Stimulated activated CD4-positive, alpha-beta T cell treated with anti-CD3 and anti-CD28 coated beads, Interleukin-2, amount 100 ng/mL, for 24 hours (primary cell): ENCODE measurements at places on chromosomes 3 and 15.
A peak's percentile ranks its signal among the peaks of the same experiment; 100 is the strongest.

- no peak for DNase-seq
These were observed 26.9 kb downstream of the PRR20G start for GRCh38 chr3:127260826-127261555.

- no peak for DNase-seq
These were observed 16.9 kb upstream of the LACTB start for GRCh38 chr15:63104727-63105126.

- DNase-seq = no peak
These were observed 277.7 kb upstream of the ZNF717 start for GRCh38 chr3:76063019-76063418.

DNA sequence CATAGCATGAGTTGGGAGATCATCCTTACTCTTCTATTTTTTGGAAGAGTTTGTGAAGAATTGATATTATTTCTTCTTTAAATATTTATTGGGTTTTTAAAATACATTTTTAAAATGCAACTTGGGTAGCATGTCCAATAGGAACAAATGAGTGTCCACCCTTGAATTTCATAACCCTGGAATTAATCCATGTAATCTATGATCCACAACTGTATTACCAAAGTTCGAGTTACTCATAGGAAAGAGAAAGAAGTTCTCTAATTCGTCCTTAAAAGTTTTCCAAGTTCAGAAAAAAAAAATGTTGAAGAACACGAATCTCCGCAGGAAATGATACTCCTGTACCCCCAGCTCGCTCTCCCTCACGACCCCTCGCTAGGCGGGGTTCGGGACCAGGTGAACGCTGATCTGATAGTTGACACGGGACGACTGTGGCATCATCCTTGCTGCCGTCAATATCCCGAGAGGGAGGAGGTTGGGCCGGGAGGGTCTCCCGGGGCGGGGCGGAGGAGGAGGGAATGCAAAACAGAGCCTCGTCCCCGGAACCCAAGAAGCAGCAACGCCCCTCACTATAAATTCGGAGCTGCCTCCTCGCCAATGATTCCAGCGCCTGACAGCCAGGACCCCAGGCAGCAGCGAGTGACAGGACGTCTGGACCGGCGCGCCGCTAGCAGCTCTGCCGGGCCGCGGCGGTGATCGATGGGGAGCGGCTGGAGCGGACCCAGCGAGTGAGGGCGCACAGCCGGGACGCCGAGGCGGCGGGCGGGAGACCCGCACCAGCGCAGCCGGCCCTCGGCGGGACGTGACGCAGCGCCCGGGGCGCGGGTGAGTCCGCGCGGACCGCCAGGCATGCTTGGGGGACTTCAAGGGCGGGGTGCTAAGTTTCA is at the start of gene AGTR1:
TSS of gene AGTR1 (plus strand) at position 598 of the 884 bp plus-strand sequence. CDS start 43,133 bp downstream, outside the sequence.
- DNase-seq = no peak

DNA sequence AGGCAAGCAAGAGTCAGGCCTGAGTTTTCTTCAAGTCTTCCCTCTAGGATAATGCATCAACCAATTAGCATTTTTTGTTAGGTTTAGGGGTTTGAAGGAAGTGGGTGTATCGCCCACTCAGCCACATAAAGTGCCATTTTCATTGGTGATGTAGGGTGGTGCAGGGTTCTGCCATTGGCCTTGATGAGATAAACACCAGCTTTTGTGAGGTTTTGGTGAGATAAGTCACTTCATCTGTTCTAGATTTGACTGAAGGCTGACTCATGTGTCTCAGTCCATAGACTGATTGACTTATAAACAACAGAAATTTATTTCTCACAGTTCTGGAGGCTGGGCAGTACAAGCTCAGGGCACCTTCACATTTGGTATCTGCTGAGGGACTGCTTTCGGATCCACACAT is 84.5 kb upstream of the C3orf80 start:
- peak; percentile 12 for DNase-seq

DNA sequence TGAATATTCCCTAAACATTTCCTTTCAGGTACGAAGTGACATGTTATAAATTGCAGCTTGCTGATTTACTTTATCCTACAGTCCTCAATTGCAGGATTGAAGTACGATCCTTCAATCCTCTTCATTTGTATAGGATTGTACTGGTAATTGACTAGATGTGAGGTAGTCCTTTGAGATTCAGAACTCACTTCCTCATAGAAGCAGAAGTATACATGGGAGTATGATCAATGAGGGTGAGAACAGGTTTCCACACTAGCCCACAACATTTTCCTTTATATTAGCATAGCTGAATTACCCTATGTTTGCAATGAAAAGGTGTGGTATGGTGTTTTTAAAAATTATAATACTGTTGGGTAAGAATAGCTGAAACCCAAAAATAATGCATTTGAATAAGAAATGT is 160.0 kb upstream of the UMPS start:
- no peak for DNase-seq

DNA sequence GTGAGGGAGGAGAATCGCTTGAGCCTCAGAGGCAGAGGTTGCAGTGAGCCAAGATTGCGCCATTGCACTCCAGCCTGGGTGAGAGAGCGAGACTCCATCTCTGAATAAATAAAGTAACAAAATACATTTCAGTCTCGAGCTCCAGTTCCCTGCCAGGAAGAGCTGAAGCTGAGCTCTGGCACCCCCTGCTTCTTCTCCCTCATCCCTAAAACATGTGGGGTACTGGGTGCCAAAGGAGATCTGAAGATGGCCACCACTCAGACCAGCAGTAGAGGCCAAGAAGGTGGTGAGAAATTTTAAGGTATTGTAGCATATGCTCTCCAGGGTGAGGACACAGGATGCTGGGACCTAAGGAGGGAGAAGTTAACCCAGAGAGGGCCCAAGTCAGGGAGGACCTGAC is 75.0 kb upstream of the CGNL1 start:
- no peak for DNase-seq
